ENCODE measurements at places on chromosomes 4 and X.

DNA sequence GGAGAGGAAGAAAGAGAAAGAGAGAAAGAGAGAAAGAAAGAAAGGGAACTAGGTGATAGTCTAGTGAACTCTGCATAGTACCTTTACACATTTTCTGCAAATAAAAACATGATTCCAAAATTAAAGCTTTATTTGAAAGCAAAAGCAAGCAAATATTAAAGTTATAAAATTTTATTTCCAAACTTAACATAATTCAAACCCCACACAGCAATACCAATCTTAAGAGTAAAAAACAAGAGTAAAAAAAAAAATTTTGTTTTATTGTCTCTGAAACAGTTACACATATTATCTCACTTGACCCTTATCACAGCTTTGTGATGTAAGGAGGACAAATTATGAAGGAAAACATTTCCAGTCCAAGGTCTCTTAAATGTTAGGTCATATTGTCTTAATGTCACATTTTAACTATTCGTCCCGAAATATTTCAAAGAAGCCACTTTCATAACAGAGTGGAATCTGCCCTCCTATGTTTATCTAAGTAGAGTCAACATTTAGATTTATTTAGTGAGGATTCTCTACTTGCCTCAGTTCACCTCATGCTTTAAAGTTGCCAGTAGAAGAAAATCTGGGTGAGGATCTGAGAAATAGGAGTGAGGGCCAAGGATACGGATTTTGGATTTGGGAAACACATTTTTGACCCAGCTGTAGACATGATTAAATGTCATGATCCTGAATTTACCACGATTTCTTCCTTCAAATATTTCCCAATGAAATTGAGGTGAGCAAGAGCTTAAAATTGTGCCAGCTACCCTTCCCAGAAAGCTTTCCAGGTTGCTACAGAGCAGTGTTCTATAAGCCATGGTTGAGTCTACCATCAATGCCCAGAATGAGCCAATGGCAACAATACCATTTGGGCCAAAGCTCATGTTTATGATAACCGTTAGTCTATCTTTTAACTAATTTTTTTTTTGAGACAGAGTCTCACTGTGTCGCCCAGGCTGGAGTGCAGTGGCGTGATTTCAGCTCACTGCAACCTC, 7.5 kb upstream of the FGA start:
- DNase-seq, result no peak

GRCh38 chr4:3074846-3075651, 568 bp downstream of the HTT start:
- peak; percentile 9 for DNase-seq

DNA sequence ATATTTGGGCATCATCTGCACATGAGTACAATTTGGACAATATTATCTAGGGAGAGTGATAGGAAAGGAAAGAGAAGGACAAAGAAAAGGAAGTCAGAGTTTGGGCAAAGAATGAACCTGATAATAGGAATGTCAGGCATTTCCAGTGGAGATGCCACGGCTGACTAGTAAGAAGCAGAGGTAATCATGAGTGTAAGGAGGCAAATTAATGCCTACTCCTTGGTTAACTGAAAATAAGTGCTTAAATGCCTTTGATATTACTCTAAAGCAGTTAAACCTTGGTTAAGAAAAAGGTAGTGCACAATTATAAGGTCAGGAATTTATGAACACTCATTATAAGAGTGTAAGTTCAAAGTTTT, 99.2 kb upstream of the DDIT4L start:
- no peak for DNase-seq

GRCh38 chr4:147780137-147780777, 48.4 kb downstream of the ARHGAP10 start:
- DNase-seq, result no peak

- DNase-seq, result no peak
Observed at GRCh38 chrX:29136904-29137303, 549.7 kb downstream of the IL1RAPL1 start.

DNA sequence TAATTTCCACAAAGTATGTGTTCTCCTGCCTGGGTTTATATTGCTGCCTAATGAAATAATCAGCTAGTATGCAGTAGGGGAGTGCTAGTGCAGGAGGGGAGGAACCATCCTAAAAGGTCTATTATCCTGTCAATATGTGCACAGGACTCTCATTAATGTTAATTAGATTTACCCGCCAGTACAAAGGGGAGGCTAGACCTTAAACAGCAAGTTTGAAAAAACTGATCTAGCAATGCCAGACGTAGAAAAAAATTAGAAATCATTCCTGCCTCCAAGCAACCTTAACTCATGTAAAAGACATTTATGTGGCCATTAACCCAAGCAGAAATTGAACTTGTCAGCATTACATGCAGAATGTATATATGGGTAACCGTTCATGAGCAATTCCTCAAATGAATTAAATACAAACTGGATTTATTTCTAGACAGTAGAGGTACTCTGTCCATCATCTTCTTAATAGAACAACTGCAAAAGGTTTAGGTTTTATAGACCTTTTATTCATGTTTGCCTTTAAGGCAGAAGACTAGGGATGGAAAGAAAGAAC, 294.3 kb upstream of the TENM3 start:
- no peak for DNase-seq

DNA sequence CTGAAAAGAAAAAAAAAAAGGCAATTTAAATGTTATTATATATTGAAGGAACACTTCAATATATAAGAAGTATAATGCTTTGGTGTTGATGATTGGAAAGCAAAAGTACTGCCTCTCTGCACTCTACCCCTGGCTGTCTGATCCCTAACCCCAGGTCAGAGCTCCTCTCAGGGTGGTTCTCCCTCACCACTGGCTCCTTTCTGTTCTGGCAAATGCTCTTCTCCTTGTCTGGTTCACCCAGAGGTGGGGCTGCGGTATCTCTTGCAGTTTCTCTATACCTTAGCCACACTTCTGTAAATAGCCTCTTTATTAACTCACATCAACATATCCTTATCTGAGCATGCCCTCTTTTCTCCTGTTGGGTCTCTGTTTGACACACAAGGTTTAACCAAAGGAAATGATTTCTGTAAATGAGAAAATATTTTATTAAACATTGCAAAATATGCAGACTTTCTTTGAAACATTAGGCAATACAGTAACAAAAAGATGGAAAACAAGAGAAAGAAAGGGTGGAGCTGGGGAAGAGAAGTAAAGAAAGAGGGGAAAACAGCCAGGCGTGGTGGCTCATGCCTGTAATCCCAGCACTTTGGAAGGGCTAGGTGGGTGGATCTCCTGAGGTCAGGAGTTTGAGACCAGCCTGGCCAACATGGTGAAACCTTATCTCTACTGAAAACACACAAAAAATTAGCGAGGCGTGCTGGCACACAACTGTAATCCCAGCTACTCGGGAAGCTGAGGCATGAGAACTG, 45.7 kb downstream of the ING2 start:
- DNase-seq, result no peak

DNA sequence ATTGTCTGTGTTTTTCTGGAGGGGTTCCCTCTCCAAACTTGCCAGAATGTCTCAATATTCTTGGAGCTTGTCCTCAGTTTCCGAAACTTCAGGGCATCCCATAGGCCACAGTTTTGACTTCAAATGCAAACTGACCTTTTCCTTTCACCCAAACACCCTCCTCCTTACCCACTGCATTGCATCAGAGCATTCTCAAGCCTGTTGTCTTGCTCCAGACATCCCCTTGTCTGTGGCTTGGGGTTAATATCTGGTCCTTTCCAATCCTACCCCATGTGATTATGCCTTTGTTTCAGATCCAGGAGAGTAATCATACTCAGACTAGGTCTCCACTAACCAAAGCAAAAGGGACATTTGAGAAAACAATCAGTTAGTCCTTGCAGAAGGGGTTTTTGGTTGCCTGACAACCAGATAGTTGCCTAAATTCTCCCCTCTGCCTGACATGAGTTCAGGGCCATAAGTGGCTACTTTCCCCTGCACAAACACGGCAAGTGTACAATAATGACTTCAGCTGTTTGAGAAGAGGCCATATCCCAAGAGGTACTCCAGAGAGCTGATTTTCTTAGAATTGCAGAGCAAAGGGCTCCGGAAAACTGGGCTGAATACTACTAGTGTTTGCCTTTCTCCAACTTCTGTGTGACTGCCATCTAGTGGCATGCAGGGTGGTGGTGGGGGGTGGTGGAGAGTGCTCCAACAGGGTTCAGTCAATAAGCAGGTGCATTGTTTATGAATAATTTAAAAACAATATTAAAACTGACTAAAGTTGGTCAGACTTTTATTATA, 130.2 kb downstream of the CHRDL1 start:
- no peak for DNase-seq

DNA sequence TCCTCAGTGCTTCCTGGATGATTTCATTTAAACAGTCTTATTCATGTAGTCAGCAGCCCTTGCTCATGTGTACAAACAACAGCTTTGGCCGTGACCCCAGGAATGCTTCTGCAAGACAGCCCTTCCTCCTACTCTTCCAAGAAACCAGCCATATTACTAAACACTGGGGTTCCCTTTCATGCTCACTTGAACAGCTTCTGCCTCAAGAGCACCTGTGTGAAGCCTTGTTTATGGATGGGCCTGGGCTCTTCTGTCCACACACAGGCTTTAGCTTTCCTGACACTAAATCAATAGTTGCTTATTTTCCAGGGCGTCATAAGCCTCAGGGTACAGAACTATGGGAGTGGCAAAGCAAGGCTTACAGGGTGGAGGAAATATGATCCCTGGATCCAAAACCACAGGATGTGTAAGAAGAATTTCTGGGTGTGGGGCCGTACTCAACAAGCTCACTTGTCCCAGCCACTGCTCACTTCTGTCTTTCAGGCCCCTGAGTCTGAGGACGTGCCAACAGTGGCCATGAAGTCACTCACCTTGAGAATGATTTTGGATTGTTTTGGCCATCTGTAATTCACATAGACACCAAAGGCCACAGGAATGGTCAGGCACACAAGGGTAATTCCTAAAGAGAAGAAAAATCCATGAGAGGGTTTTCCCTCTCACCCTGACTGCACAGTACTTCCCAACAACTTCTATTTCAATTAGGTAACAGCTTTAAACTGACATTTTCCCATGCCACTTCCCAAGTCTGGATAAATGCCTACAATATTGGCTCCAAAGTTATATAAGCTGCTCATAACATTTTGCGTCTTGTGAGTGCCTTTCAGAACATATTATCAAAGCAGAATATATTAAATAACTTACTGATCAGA, 17.7 kb downstream of the SLC10A6 start:
- no peak for DNase-seq

DNA sequence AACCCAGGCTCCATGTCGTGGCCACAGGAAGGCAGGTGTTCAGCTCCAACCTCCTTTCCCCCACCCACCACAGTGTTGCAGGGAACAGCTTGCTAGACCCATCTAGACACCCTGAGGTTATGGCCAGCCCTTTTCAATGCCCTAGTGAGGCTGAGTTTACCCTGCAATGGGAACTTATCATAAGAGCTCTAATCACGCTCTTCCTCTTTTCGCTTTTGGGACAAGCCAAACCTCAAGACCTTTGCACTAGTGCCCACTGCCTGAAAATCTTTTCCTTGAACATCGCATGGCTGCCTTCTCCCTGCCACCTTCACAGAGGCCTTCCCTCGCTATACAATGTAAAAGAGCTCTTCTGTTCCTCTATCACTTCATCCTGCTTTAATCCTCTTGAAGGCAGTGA, 2.4 kb upstream of the FGFBP2 start:
- DNase-seq, result no peak
